ENCODE measurements at places on chromosomes 12 and 14.

- peak; percentile 42 for DNase-seq
Measured at GRCh38 chr14:69090187-69090789, 62.6 kb downstream of the DCAF5 start.

DNA sequence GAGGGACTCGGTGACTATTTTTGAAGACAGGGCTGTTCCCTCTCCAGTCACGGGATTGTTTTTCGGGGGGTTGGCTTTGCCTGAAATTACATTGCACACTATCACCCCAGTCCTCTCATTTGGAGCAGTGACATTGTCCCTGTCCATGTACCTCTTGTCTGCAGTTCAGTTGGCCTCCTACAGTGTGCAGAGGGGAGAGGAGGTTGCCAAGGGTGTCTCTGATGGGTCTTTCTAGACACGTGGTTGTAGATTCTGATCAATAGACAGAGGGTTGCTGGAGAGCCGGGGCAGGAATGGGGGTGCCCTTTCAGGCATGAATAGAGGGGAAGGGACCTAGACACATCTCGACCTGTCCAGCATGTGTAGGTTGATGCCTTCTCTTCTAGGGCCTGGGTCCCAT lies 1.2 kb downstream of the TMEM120B start:
- DNase-seq: no peak

DNA sequence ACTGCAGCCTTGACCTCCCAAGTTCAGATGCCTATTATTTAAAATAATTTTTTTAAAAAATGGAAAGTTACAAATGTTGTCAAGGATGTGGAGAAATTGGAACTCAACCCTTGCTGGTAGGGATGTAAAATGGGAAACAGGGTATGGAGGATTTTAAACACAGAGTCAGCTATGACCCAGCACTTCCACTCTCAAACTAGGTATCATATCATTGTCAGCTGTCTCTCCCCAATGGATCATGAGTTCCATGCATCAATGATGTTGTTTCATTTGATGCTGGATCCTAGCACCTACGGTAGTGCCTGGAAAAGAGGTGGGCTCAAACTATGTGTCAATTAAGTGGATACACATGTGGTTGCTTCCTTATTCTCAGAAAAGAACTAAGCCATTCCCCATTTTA lies 150.9 kb downstream of the RIMBP2 start:
- no peak for DNase-seq

DNA sequence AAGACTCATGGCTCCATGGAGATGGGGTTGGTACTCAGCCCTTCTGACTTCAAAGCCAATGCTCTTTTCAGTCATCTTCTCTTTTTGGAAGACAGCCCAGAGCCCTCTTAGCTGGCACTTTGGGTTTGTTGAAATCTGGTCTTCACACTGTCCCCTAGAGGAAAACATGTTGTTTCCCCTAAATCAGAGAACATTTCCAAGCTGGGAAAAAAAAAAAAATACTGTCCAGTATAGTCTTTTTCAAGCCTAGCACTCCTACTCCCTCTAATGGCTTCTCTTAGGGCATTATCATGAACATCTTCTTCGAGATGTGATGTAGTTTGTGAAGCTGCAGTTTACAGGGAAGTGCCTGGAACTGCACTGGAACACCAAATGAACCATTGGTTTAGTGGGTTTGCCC lies 3.0 kb upstream of the ZC3H14 start:
- DNase-seq: peak; percentile 62

DNA sequence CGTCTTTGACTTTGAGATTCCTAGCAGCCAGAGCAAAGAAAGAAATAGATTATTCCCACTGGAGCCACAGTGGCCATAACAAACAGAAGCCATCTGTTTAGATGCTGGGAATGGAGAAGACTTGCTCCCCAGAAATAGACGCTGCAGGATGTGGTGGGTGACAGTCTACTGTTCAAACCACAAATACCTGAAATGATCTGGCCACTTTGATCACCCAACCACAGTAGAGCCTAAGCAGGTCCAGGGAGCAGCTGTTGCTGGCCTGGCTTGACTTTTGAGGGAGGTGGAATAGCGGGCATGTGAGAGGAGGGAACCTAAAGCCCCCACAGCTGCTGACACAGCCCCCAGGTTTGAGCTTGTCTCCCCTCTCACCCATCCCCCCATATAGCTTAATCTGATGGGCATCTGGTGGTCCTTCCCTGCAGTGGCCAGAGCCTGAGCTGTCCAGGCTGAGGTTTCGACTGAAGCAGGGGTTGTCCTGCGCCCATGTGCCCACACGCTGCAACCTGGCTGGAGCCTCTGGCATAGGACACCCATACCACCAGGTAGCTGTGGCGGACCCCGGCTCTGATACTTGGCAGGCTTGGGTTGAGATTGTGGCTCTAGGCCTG lies 38.7 kb downstream of the SH2B3 start:
- no peak for DNase-seq

GRCh38 chr14:43803076-43803689 lies 703.9 kb downstream of the FSCB start:
- DNase-seq: no peak

DNA sequence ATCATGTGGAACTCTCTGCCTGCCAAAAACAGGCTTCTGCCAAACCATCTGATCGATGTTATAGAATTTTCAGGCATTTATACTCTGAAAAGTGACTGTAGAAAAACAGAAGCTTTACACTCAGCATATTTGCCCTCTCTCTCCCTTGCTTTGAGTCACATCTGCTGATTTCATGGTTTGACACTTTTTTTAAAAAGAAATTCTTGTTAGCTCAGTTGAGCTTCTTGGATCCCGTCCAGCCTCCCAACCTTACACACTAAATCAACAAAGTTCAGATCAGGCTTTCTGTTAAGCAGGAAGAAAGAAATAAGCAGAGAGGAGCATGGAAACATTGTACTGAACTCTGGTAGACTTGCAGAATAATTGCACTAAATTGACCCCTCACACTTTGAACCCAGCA lies 193.6 kb upstream of the SEL1L start:
- no peak for DNase-seq

- DNase-seq: peak; percentile 81
Measured at GRCh38 chr12:26195250-26195640, at the start of gene SSPN. Gene SSPN (plus strand): TSS chr12:26195573. CDS start chr12:26195673, 100 bp downstream.

- DNase-seq: no peak
Measured at GRCh38 chr14:26448181-26448855, 149.5 kb downstream of the NOVA1 start.

- no peak for DNase-seq
Measured at GRCh38 chr14:23137813-23138535, 18.9 kb upstream of the CEBPE start.

GRCh38 chr12:6476489-6476888 lies 6.0 kb upstream of the VAMP1 start:
- DNase-seq: no peak

GRCh38 chr14:90805662-90806540 lies 10.3 kb downstream of the TTC7B start:
- no peak for DNase-seq

- no peak for DNase-seq
Measured at GRCh38 chr12:96919510-96920210, 12.6 kb downstream of the NEDD1 start.

DNA sequence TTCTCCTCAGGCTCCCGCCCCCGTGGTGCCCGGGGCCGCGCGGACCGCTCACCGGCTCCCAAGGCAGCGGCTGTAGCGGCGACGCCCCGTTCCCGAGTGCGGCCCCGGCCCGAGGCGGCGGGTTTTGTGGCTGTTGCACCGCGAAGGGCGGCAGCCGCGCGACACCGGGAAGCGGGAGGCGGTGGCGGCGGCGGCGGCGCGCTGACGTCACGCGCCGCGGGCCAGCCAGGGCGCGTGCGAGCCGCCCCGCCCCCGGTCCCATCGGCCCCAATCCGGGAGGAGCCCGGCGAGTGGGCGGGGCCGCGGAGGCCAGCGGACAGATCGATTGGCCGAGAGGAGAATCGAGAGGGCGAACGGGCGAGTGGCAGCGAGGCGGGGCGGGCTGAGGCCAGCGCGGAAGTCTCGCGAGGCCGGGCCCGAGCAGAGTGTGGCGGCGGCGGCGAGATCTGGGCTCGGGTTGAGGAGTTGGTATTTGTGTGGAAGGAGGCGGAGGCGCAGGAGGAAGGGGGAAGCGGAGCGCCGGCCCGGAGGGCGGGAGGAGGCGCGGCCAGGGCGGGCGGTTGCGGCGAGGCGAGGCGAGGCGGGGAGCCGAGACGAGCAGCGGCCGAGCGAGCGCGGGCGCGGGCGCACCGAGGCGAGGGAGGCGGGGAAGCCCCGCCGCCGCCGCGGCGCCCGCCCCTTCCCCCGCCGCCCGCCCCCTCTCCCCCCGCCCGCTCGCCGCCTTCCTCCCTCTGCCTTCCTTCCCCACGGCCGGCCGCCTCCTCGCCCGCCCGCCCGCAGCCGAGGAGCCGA lies at the start of gene YY1:
TSS of gene YY1 (plus strand) at position 726 of the 792 bp plus-strand sequence. CDS start 101 bp downstream, outside the sequence.
- DNase-seq: peak; percentile 95

GRCh38 chr14:102829016-102829548 lies 51.8 kb downstream of the TRAF3 start:
- no peak for DNase-seq

- DNase-seq: no peak
Measured at GRCh38 chr14:99541677-99542470, 60.7 kb downstream of the CCNK start.

DNA sequence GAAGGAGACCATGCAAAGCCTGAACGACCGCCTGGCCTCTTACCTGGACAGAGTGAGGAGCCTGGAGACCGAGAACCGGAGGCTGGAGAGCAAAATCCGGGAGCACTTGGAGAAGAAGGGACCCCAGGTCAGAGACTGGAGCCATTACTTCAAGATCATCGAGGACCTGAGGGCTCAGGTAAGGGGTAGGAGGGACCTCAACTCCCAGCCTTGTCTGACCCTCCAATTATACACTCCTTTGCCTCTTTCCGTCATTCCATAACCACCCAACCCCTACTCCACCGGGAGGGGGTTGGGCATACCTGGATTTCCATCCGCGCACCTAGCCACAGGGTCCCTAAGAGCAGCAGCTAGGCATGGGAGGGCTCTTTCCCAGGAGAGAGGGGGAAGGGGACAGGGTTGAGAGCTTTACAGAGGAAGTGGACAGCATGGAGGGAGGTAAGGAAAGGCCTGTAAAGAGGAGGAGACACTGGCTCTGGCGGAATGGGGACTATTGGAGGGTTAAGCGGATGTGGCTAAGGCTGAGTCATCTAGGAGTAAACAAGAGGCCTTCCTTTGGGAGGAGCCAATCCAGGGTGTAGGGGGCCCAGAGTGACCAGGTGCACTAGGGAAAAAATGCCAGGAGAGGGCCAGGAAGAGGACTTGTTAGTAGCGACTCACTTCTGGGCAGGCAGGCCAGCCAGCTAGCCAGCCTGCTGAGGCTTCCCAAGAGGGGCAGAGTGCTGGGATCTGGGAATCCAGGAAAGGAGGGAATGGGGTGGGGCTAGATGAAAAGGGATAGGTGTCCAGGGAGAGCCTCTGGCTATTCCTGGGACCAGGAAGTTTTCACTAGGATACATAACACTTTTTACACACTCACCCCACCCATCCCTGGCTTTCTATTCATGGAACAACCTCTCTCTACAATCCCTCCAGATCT lies 754 bp downstream of the KRT18 start:
- DNase-seq: peak; percentile 99

- no peak for DNase-seq
Measured at GRCh38 chr12:21350975-21351374, 16.3 kb upstream of the SLCO1A2 start.
